ENCODE measurements at places on chromosomes 16 and 17.

GRCh38 chr16:11980136-11980844, 3.8 kb downstream of the SNX29 start:
- no peak for DNase-seq

GRCh38 chr16:66265556-66266141, 100.8 kb upstream of the CDH5 start:
- DNase-seq, result no peak

- DNase-seq, result peak; percentile 87
Measured at GRCh38 chr17:16987830-16988601, 16.1 kb upstream of the TNFRSF13B start.

- DNase-seq, result no peak
Measured at GRCh38 chr16:8886593-8887430, 4.7 kb downstream of the LITAFD start.

- DNase-seq, result no peak
Measured at GRCh38 chr17:38404174-38404943, 23.9 kb upstream of the ARHGAP23 start.
